Foreskin keratinocyte (primary cell): ENCODE measurements at places on chromosomes 13 and 19.

DNA sequence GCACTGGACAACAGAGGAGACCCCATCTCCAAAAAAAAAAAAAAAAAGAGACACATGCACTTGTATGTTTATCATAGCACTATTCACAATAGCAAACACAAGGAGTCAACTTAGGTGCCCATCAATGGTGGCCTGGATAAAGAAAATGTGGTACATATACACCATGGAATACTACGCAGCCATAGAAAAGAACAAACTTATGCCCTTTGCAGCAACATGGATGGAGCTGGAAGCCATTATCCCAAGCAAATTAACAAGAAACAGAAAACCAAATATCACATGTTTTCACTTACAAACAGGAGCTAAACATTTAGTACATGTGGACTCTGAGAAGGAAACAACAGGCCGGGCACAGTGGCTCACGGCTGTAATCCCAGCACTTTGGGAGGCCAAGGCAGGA lies 155.7 kb downstream of the ABCC4 start:
- DNase-seq: no peak

GRCh38 chr13:85935868-85936467 lies 136.7 kb upstream of the SLITRK6 start:
- DNase-seq: peak; percentile 5

- DNase-seq: no peak
These were observed 6.4 kb upstream of the PROZ start for GRCh38 chr13:113151745-113152690.

GRCh38 chr13:50608370-50608769 lies 235.1 kb downstream of the DLEU7 start:
- no peak for DNase-seq

- no peak for DNase-seq
These were observed 1.4 kb upstream of the ZNF414 start for GRCh38 chr19:8515317-8515716.

DNA sequence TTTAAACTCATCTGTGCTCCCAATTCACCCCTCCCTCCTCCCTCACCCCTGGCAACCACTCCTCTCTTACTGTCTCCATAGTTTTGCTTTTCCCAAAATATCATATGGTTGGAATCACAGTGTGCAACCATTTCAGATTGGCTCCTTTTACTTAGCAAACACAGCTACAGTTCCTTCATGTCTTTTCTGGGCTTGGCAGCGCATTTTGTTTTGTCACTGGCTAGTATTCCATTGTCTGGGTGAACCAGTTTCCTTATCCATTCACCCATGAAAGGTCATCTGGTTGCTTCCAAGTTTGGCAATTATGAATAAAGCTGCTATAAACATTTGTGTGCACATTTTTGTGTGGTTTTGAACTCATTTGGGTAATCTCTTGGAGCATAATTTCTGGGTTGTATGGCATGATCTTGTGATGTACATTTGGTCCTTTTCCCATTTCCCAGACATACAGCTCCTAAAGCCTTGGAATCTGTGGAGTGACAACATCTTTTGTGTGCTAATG lies 23.9 kb upstream of the GAS6 start:
- DNase-seq: no peak

DNA sequence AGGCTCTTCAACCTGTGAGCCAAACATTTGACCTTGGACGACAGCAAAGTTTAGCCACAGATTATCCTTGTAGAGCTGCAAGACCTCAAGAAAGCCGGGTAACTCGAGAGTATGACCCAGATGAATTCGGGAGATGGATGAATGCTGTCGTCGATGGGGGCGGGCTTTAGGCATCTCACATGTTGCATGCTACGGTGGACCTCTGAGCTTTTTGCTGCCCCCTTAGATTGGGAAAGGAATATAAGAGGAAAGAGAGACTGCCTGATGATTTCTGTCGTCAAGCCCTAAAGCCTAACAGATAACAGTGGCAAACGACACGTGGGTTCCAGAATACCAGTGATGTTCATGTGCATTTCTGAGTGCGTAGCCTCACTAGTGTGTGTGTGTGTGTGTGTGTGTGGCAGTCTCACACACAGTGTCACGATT lies 730 bp upstream of the ABCC4 start:
- DNase-seq: no peak

DNA sequence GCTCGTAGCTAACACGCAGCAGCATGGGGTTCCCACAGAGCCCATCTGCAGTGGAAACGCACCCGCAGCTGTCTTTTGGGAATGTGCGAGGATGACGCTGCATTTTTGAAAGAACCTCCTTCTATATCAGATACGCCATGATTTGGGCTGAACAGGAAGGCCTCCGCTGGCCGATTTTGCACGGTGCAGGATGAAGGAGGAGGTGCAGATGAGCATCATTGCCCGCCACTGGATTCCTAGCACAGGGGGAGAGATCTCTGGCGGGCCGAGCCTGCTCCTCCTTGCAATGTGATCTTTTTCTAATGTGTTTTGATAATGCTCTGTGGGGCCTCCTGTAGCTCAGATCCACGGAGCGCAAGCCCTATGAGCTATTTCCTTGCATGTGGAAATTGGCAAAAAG lies 55.5 kb downstream of the EFNB2 start:
- no peak for DNase-seq

DNA sequence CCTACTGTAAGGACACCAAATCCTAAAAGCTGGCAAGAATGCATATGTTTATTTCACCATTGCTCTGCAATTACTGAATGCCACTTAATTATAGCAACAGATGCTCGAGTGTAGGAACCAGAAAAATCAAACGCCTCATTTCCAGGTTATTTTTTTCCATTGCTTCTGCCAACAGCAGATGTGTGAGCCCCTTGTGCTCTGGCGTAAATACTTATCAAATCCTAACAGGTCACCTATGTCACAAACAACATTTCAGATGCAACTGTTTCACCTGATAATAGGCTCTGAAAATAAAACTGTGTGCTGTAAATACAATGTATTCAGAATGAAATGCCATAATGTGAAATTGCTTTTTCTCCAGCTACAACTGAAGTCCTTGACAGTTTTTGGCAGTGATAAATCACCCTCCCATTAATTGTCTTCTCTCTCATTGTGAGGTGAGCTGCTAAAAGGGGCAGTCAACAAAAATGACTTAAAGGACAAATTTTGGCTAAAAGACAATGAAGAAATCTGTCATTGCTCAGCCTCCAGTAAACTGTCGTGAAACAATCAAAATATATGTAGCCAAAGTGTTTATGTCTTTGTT lies 344.0 kb downstream of the DACH1 start:
- DNase-seq: no peak

GRCh38 chr13:107518292-107518691 lies 697.0 kb downstream of the LIG4 start:
- no peak for DNase-seq

DNA sequence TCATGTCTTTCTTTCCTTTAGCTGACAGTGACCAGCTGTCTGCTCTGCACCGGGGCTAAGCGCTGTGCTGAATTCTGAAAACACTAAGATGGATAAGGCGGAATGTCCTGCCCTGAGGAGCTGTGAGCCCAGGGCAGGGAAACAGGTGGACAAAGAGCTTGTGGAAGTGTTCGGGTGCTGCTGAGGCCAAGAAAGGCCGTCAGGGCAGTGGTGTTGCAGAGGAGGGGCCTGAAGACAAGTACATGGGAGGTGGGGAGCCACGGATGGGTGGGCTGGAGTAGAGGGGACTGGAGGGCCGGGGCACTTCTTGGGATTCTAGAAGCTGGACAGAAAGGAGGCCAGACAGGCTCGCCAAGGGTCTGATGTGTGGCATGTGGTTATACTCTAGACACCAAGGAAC lies 66.2 kb upstream of the GPR183 start:
- no peak for DNase-seq
